ENCODE measurements at places on chromosomes 11 and 22. TPM values are rescaled to one million over a fixed set of nuclear protein-coding genes. Genes with fewer than 3 reads are reported as not detected.

Gene MFRP
- not detected for polyA plus RNA-seq

DNA sequence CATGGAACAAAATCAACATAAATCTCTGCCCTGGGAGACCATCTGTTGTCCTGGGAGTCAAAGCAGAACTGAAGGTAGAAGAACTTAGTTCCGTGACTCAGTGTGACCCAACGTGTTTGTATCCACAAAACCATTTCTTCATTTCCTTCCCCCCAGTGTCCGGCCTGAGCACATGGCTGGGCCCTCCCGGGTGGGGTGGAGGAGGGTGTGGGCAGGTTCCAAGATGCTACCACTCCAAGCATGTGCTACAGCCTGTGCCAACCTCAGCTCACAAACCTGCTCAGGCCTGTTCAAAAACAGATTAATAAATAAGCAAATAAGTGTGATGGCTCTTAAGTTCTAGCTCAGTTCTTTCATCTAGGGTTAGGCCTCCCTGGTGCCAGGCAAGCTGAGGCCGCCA, 55.3 kb downstream of the SHANK2 start:
- no peak for DNase-seq

DNA sequence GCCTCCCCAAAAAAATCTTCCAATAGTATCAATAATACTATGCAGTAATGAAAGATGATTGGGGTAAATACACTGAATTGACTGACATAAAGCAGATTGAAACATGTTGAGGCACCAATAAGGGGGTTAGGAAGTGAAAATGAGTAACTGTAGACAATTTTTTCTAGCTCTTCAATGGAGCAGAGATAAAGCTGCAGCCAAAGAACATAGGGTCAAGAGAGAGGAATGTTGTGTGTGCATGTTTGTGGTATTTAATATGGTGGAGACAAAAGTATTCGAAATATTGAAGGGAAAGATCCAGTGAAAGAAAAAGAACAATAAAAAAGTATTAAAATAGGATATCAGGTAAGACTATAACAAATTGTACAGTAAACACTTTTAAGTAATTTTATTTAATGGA, 450.0 kb upstream of the CCDC179 start:
- DNase-seq: no peak

GRCh38 chr11:125952973-125953372, 7.1 kb downstream of the VSIG10L2 start:
- DNase-seq: no peak

Gene SCGB1D2
- 1.2 TPM for polyA plus RNA-seq

GRCh38 chr11:64222651-64223000, 3.4 kb downstream of the TRPT1 start:
- no peak for DNase-seq

DNA sequence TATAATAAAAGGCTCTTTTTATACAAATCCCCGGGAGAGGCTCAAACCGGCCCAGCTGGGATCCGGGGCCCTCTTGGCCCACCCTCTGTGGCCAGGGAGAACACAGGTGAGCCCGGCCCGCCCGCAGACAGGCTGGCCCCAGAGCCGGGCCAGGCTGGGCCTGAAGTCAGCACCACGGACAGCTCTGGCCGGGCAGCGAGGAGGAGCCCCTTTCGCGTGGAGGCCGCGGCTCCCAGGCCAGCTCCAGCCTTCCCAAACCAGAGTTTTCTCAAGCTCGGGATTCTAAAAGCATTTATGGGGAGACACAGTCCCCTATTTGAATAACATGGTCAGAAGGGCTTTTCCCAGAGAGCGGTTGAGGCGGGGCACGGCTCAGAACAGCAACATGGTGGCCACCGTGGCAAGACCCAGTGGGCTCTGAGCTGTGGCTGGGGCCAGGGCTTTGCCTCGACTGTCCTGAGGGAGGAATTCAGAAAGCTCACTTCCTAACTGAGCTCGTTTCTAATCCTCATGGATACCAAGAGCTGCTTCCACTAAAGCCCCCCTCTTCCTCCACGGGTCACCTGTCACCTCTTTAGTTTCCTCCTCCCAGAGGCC, 115.4 kb downstream of the BRD1 start:
- DNase-seq: no peak

Gene OR2AG1
- polyA plus RNA-seq: 0.05 TPM

DNA sequence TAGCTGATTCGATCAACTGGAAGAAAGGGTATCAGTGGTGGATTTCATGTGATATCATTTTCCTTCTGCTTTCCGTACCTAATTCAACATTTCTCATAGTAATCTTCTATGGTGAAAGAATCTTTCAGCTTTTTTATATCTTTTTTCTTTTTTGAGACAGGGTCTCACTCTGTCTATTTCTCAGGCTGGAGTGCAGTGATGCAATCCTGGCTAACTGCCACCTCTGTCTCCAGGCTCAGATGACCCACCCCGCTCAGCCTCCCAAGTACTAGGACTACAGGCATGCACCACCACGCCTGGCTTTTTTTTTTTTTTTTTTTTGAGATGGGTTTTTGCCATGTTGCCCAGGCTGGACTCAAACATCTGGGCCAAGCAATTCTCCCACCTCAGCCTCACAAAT, 18.6 kb upstream of the CHORDC1 start:
- no peak for DNase-seq

Data from left renal cortex interstitium (tissue), 4 donors.